ENCODE measurements at places on chromosomes 2 and 18. TPM values are rescaled to one million over a fixed set of nuclear protein-coding genes. Genes with fewer than 3 reads are reported as not detected.

GRCh38 chr2:42052702-42053481 is 5.1 kb downstream of the PKDCC start:
- peak overlapping the region; percentile 70 for H3K4me3 ChIP-seq
- DNase-seq, result no peak
- H3K36me3 ChIP-seq, result no peaks in the 10 kb centered on the region
- peaks cover 8% of the 10 kb centered on the region for H3K27me3 ChIP-seq

DNA sequence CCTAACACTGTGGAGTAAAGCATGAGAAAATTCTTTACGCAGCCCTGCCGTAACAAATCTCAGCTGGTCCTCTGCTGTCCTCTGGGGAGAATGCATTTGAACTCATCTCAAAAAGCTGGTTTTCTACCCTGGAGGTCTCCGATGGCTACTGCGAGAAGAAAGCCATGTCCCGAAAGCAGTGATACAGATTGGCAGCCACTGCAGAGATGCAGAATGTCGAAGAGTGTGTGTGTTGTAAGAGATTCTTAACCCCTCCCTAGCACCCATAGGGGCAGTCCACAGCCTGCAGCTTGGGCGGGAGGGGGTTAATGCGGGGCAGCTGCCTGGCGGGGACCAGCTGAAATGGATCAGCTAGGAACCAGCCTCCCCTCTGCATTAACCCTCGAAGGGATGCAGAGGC is 235.9 kb downstream of the ZNF516 start:
- no peak for DNase-seq
- H3K4me1 ChIP-seq, result peaks cover 49% of the 10 kb centered on the region
- H3K4me3 ChIP-seq, result no peak overlapping the region
- H3K27me3 ChIP-seq, result peaks cover 5% of the 10 kb centered on the region
- no peaks in the 10 kb centered on the region for H3K36me3 ChIP-seq
- H3K27ac ChIP-seq, result no peak overlapping the region

DNA sequence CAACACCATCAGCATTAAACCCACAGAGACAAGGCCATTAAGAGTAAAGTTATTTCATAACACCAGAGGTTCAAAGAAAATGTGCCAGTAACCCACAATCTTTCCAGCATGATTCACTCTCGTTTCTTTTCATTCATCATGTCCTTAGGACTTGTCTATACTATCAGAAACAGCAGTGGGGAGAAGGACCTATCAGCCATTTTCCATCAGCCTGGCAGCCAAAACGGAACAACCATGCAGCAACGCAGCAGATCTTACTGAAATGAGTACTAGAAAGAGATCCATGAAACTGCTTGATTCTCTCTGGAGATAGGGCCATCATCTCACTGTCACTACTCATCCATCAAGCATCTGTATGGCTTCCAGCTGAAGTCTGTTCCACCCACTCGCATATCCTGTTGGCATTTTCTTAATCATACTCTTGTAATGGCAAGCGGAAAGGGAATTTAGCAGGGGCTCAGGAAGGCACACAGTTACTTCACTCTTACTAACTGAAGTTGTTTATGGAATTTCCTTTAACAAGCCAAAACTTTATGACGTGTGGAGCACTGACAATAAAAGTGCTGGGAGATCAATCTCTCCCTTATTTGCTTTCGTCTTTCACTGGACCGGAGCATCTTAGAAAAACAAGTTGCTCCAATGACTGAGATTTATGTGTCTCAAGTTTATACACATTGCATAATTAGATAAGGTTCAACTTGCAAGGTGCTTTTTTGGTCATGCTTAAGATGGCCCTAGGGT is 69.7 kb downstream of the EPHA4 start:
- H3K27me3 ChIP-seq, result no peaks in the 10 kb centered on the region
- H3K27ac ChIP-seq, result no peak overlapping the region
- peaks cover 9% of the 10 kb centered on the region for H3K36me3 ChIP-seq
- DNase-seq, result no peak
- H3K4me3 ChIP-seq, result peak overlapping the region; percentile 7

The SLC66A2 gene
- total RNA-seq, result 28.4 TPM

GRCh38 chr2:188622601-188623260 is 331.1 kb downstream of the GULP1 start:
- no peaks in the 10 kb centered on the region for H3K27me3 ChIP-seq
- no peak overlapping the region for H3K27ac ChIP-seq
- H3K36me3 ChIP-seq, result no peaks in the 10 kb centered on the region
- no peak overlapping the region for H3K4me3 ChIP-seq

- H3K4me1 ChIP-seq, result no peaks in the 10 kb centered on the region
- no peak for DNase-seq
- H3K27me3 ChIP-seq, result no peaks in the 10 kb centered on the region
- no peak overlapping the region for H3K27ac ChIP-seq
- H3K4me3 ChIP-seq, result no peak overlapping the region
These were observed 42.0 kb downstream of the TTR start for GRCh38 chr18:31633392-31634330.

DNA sequence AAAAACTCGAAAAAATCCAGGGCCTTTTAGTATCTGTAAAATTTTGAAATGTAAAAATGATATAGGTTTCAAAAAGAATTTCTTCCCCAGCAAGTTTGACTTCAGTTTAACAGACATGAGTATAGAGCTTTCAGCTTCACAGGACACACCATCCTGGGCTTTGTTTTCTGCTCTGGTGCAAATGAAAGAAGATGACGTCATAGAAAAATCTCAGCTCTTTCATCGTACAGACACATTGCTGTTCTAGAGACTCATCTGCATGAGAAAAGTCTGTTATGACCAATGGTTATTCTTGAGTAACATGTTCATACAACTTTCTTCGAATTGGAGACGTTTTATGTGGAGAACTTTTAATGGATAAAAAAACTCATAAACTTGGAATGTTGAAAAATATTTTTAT is 111.7 kb upstream of the DYNAP start:
- no peaks in the 10 kb centered on the region for H3K27me3 ChIP-seq
- no peak for DNase-seq
- no peak overlapping the region for H3K27ac ChIP-seq
- H3K36me3 ChIP-seq, result no peaks in the 10 kb centered on the region
- no peak overlapping the region for H3K4me3 ChIP-seq
- H3K4me1 ChIP-seq, result peaks cover 14% of the 10 kb centered on the region

All from neural crest cell (in vitro differentiated cells).